HFFc6 (cell line): ENCODE measurements at places on chromosomes 2 and 18.

DNA sequence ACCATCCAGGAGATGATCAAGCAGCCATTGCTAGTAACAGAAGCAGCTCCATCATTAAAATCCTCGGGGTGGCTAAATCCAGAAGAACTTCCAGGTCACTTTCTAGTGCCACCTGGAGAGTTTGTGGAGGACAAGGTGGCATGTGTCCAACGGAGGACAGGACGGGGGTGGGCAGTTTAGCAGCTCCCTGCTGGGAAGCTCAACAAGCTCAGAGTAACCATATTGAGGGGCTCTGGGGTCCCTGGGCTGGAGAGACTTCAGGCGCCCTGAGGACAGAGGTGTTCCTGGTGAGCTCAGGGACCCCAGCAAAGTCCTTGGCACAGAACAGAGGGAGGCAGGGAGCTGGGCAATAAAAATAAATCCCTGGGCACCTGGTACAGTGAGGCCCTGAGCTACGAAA is 140.0 kb upstream of the FHL2 start:
- DNase-seq = no peak

- no peak for DNase-seq
Measured at GRCh38 chr2:11872247-11872947, 126.0 kb downstream of the LPIN1 start.

DNA sequence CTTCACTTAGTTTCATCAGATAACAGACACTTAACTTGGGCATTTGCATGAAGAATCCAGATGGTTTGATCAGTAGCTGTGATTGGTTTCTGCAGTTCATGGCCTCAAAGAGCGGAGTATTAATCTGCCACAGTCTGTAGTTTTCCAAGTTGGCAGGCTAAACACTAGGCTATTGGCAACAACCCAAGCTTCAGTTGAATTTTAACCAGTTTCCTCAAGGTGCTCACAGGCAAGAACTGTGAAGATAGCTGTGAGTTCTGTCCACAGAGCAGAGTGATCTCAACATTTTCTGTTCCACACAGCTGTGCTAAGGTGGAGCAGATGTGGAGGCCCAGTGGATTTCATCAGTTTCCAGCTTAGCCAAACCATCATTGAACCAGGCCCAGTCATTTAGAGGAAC is 469.5 kb upstream of the LINC00305 start:
- DNase-seq = no peak

GRCh38 chr2:173571021-173571821 is 216.5 kb downstream of the CDCA7 start:
- peak; percentile 38 for DNase-seq

- no peak for DNase-seq
Measured at GRCh38 chr2:3172265-3172935, 205.2 kb downstream of the EIPR1 start.

GRCh38 chr18:22688877-22689496 is 244.1 kb upstream of the RBBP8 start:
- no peak for DNase-seq
